NCI-H1092 (cell line): ENCODE measurements at places on chromosomes 12 and 14.

GRCh38 chr14:96503306-96503679, 1.1 kb downstream of the PAPOLA start:
- DNase-seq: no peak

DNA sequence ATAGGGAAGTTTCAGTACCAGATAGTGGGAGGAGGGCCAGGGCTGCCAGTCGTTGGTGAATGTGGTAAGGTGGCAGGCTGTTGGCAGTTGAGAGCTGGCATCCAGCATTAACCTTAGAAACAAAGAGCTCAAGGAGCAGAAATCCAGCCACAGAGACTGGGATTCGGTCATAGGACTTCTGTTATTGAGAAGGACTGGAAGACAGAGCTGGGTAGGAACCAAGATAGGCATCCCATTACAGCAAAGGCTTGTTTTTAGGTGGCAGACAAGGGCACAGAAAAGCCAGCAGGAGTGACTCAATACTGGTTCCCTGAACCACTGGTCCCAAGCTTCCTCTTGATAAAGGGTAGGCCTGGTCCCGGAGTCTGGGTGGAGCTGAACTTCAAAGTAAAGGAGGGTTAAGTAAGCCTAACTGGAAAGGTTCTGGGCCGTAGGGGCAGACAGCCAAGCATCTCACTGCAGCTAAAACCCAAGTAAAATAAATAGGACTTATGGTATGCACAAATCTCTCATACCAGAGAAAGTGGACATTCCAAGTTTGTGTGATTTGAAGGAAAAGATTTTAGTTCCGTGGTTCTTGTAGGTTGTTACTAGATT, 147.9 kb downstream of the ETV6 start:
- DNase-seq: no peak

- DNase-seq: no peak
These were observed 36.3 kb upstream of the RCOR1 start for GRCh38 chr14:102556098-102556677.

DNA sequence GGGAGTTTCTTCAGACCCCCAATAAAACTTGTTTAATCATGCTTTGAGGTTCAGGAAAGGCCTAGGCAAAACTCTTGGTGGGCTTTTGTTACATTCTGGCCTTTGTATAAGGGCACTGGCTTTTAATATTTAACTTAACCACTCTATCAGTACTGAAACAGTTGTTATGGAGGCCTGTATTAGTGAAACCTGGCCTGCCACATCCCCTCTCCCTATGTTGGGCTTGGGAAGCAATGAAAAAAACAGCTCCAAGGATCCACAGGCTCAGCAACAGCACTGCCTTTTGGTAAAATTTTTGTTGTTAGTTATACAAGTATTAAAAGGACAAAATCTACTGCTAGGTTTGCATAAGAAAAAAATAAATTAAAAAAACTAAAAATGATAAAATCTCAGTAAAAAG, 10.7 kb downstream of the SOAT2 start:
- no peak for DNase-seq

GRCh38 chr12:107369006-107369405, 275.7 kb upstream of the CRY1 start:
- DNase-seq: no peak

- DNase-seq: no peak
These were observed 76.2 kb downstream of the ETV6 start for GRCh38 chr12:11725686-11726085.
